ENCODE measurements at places on chromosomes 13 and 19. TPM values are rescaled to one million over a fixed set of nuclear protein-coding genes. Genes with fewer than 3 reads are reported as not detected.

DNA sequence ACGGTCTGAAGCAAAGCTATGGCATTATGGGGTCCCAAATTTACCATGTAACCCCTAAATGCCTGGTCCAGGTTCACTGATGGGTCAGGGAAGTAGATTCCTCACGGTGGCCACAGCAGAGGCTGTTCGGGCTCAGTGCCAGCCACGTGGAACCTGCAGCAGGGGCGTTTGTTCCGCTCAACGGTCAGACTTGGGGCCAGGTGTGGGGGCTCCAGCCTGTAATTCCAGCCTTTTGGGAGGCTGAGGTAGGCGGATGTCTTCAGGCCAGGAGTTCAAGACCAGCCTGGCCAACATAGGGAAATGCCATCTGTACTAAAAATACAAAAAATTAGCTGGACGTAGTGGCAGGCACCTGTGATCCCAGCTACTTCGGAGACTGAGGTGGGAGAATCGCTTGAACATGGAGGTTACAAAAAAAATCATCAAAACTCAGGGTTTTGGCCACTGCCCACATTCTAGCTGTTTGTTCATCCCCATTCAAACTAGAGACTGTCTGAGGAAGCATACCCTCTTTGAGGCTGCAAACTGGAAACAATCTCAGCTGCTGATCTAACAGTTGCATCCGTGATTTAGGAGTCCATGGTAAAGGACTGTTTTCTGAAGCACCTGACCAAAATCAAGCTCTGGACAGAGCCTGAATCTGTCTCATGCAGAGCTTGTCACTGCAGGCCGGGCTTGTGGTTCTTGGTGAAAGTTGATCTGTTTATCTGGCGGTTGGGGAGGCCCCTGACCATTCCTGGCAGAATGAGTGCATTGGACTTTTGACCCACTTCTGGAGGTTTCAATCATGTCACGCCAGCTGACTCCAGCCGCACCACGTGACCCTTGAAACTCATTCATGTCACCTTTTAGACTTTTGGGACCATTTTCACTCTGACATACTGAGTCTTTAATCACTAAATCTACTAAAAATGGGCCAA, 30.2 kb upstream of the ZNF331 start:
- DNase-seq: no peak

DAND5 gene
- total RNA-seq: 0.12 TPM

GRCh38 chr19:8973501-8974091, 36.6 kb downstream of the MUC16 start:
- no peak for DNase-seq

RGS9BP gene
- total RNA-seq: 0.31 TPM

- no peak for DNase-seq
Measured at GRCh38 chr13:113845723-113846635, 17.9 kb downstream of the GAS6 start.

- no peak for DNase-seq
Measured at GRCh38 chr13:70911286-70911685, 803.0 kb upstream of the KLHL1 start.

FPR1 gene
- total RNA-seq: not detected

GRCh38 chr19:45601524-45602374, at the start of gene GPR4:
Gene GPR4, minus strand, starts transcription at chr19:45602212. Its CDS starts 10,346 bp downstream, at chr19:45591866.
- DNase-seq: no peak

DNA sequence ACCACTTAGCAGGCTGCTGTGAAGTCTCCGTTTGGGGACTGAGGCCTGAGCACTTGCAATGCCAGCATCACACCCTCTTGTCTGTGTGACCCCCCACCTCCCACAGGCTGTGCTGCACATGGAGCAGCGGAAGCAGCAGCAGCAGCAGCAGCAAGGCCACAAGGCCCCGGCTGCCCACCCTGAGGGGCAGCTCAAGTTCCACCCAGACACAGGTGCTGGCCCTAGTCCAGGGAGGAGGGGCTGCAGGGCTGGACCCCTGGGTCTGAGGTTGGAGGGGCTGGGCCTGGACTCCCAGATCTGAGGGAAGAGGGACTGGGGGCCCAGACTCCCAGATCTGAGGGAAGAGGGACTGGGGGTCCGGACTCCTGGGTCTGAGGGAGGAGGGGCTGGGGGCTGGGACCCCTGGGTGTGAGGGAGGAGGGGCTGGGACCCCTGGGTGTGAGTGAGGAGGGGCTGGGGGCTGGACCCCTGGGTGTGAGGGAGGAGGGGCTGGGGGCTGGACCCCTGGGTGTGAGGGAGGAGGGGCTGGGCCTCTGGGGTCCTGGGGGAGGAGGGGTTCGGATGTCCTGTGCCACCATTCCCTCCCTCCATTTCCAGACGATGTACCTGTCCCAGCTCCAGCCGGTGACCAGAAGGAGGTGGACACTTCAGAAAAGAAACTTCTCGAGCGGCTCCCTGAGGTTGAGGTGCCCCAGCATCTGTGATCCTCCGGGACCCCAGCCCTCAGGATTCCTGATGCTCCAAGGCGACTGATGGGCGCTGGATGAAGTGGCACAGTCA, 11.6 kb upstream of the DHDH start:
- no peak for DNase-seq

GRCh38 chr19:46606019-46606418, 4.9 kb downstream of the CALM3 start:
- DNase-seq: no peak

CRYL1 gene
- 16.7 TPM for total RNA-seq

CYP4F8 gene
- not detected for total RNA-seq

DNA sequence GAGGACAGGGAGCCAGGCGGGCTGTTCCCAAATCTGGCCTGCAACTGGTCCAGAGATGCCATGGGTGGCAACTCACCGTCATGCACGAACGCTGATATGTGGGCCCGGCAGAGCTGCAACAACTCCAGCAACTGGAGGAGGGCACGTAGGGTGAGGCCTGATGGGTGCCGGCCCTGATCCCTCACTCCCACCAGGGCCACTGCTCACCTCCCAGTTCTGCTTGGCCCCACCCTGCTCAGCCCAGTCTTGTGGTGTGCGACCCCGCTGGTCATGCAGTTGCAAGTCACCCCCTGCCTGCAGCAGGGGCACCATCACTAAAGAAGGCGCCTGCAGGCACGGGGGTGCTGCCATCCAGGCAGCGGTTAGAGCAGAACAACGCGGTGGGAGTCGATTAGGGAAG, 16.9 kb downstream of the ARHGAP33 start:
- DNase-seq: no peak

- DNase-seq: no peak
Measured at GRCh38 chr13:37482331-37482730, 116.2 kb downstream of the POSTN start.

DNA sequence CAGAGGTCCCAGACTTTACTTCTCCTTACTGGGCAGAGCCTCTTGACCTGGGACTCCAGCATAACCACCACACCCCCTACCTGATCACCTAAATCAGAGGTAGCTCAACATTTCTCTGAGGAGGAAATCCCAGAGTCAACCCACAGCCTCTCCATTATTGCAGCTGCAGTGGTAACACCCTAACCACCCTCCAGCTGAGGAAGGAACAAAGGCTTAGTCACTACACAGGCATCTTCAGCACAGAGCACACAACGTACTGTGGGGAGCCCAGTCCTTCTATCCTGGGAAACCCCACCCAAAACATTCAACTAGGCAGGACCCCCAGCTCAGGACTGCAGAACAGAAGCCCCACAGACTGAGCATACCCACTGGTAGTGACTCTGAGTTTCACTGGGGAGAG, 824.7 kb upstream of the SLITRK5 start:
- DNase-seq: no peak

GRCh38 chr19:31330237-31330636, 19.0 kb downstream of the TSHZ3 start:
- no peak for DNase-seq

DNA sequence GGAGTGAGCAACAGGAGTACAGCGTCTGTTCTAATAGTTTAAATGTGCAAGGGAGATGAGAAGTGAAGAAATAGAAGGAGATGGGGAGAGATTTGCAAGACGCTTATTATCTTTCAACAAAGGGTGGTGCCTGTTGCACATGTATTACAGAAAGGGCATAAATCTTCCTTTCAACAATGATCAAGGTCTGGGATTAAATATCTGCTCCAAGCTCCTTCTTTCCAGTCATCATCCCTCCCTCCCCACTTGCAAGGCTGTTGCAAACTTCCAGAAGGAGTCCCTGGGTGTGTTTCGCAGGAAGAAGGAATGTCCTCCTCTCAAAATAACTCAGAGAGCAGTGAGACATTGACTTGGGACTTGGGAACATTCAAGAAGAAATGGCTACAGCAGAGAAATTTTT, 63.5 kb upstream of the MYCBP2 start:
- no peak for DNase-seq

DNA sequence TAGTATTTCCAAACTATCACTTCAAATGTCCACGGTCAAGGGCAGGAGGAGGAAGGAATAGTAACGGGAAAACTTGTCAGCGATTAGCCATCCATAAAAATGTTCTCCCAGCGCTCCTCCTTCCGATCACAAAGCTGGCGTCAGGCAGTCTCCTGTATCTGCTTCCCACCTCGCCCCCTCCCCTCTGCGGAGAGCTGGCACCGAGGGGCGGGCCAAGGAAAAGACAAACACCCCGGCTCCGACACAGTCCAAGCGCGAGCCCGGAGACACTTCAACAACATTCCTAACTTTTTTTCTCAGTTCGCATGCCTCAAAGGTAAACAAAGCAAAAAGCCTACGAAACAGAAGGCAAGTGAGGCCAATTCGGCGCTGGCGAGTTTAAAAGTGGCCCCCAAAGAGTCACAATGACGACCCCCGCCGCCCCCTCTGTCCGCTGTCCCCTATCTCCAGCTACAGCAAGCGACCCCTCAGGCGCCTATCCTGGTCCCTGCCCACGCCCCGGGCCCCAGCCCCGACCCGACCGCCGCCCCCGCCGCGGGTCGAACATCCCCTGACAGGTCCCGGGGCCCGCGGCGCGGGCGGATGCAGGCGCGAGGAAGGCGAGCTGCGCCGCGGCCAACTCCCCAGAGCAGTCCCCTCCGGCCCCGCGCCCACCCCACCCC, 736 bp downstream of the SMAD9 start:
- DNase-seq: peak; percentile 22

FFAR2 gene
- not detected for total RNA-seq
